Kasumi-1 (cell line): ENCODE measurements at places on chromosomes 12 and 14.

- DNase-seq = no peak
Measured at GRCh38 chr12:124743479-124744272, 120.0 kb downstream of the SCARB1 start.

DNA sequence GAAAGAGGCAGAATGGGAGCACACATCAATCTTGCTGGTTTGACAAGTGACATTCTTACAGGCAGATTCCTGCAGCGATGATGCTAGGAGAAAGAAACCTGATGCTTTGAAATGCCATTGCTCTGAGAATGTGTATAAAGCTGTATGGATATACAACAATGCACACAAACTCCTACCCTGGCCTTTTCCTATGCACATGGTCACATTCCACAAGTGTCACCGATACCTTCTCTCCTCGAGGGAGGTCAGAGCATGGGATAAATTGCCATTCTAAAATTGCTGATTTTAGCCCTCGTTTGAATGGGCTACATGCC lies 11.9 kb downstream of the FGF6 start:
- no peak for DNase-seq

GRCh38 chr12:52217223-52217622 lies 15.8 kb upstream of the KRT7 start:
- DNase-seq = no peak

DNA sequence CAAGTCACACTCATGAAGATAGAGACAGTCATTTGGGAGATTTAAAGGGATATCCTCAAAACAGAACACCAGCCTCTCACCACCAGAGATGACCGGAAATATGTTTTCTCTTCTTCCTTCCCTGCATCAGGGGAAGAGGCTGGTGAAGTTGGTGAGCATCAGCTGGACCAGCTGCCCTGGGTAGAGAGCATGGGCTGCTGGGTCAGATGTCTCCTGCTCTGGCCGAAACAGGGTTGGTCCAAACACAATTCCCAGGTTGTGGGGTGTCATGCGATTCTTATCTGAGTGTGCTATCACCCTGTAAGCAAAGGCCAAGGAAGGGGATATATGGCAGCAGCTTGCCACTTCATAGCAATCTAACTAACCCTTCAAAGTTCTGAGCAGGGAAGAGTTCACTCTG lies 7.3 kb downstream of the ARHGAP9 start:
- DNase-seq = no peak

DNA sequence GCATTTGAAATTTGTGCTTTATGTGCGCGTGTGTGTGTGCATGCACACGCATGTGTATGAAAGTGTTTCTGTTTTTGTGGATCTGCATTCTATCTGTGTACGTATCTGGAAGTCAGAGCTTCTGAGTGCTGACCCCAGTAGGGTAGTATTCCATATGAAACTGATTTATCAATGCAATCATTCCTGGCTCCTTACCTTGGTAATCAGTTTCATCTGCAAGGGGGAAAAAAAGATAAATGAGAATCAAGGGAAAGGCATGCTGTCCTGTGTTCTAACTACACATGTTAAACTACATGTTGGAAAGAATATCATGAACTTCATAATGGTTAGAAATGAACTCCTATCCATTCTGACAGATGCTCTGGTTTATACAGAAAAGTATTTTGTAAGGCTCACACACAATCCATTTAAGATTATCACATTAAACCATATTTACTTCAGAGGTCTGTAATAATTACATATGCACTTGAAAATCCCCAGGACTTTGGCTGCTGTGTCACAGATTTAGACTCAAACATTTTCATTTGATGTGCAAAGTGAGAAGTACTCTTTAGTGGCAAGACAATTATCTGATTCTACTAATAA lies 276.1 kb upstream of the LMO3 start:
- no peak for DNase-seq

GRCh38 chr14:81388336-81388735 lies 11.8 kb downstream of the STON2 start:
- DNase-seq = no peak
